ENCODE measurements at places on chromosomes 4 and X.
A peak's percentile ranks its signal among the peaks of the same experiment; 100 is the strongest.

GRCh38 chr4:111744847-111745246, 400.4 kb upstream of the FAM241A start:
- no peak for DNase-seq

GRCh38 chrX:4043951-4044350, 330.5 kb upstream of the PRKX start:
- DNase-seq: no peak

- DNase-seq: no peak
Observed at GRCh38 chrX:150119323-150119722, 181.0 kb upstream of the EOLA2 start.

DNA sequence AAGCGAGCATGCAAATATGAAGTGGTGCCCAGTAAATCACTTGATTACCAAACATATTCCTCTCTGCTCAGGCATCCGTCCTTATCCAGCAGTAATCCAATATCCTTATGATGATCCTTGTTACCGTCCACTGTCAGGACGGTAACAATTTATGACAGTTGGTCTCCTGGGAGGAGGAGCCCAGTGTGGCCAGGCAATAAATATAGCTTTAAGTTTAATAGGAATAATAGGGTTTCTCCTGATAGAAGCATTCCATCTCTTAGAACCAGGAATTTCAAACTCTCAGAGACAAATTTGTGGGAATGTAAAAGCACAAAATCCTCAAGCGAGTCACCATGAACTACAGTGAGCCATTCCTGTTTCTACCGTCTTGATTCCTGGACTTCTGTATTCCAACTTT, 171.2 kb upstream of the IL15 start:
- no peak for DNase-seq

DNA sequence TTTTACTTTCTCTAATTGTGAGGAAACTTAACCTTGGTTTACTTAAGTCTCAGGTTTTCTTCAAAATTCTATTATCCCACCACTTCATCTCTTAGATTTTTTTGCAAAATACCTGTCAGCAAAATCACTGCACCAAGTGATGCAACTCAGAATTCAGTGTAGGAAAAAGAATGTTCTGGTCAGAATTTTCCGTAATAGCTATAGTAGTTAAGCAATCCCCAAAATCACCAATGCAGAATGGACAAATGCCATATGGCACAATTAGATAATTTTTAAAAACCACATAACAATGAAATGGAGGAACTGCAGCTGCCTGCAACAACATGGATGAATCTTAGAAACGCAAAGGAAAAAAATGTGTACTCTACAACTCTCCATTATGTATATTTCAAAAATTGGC, 373.1 kb downstream of the NAF1 start:
- no peak for DNase-seq

DNA sequence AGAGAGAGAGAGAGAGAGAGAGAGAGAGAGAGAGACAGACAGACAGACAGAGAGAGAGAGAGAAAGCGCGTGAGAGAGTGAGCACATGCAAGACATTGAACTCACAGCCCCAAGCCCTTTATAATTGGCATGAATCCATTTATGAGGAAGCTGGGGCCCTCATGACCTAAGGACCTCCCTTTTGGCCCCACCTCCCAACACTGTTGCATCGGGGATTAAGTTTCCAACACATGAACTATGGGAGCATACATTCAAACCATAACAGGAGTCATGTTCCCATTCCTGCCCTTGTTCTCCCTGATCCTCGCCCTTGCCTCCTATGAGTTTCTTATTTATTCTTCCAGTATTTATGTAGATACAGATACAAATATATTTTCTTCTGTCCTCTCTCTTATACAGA, 269.8 kb upstream of the ARX start:
- no peak for DNase-seq

- DNase-seq: peak; percentile 60
Observed at GRCh38 chr4:67721770-67722597, 21.0 kb upstream of the UBA6 start.

DNA sequence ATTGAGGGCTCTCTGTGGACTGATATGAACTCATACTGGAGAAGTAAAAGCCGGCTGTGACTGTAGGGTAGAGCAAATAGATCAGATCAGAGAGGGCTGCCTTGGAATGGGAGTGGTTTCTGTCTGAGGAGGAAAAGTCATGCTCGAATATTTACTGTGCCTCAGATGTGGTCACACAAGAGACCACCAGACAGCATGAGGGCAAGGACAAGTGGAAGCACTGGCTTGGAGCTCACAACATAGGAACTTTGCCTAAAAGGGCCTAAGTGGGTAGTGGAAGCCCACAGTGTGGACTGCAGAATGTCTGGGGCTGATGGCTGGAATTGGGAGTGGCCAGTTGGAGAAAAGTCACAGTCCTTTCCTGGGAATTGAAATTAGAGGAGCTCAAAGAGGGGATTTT, 19.8 kb downstream of the GLRB start:
- no peak for DNase-seq

GRCh38 chrX:151396042-151396824, 773 bp upstream of the VMA21 start:
- peak; percentile 80 for DNase-seq

- DNase-seq: peak; percentile 52
Observed at GRCh38 chr4:1767770-1768366, 25.2 kb upstream of the FGFR3 start.

GRCh38 chrX:153307276-153308178, 14.0 kb downstream of the PNMA6F start:
- DNase-seq: no peak

GRCh38 chr4:128366212-128366611, 78.6 kb upstream of the PGRMC2 start:
- no peak for DNase-seq

DNA sequence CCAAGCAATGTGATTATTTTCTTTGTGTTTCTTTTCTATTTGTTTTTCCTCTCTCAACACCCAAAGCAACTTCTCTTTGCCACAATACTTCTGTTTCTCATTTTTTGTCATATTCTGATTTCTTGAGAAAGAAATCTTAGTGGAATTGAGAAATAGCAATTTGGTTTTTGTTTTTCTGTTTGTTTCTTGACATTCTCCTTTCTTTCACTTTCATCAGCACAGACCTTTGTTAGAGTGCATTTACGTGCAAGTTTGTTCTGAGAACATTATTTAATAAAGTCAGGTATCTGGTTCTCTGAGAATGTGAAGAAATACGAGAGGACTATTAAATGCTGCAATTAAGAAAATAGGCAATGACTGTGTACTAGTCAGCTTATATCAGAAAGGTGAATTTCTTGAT, 608.1 kb upstream of the AADAT start:
- no peak for DNase-seq

GRCh38 chr4:155762334-155762733, 3.5 kb downstream of the GUCY1B1 start:
- DNase-seq: no peak

GRCh38 chr4:174521800-174522182, 497 bp downstream of the HPGD start:
- no peak for DNase-seq

DNA sequence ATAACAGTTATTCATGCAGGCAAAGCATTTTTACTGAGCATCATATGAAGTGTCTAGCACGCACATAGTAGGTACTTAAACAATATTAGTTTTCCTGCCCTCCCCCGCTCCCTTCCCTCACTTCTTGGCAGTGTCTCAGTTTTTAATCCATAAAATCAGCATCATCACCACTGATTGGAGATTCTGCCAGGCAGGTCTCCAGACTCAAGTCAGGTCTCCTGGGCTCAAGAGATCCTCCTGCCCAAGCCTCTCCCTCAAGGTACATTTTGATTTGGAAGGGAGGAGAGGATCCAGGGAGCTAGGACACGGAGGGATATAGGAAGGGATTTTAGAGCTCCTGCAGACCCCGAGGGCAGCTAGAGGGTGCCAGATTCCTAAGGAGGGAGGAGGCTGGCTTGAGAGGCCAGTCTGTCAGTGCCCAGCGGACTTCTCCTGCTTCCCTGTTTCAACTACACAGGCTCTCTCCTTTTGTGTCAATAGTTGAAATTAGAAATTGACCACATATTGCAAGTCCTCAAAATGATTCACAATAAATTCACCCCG, 4.4 kb upstream of the FAT1 start:
- DNase-seq: peak; percentile 50

- DNase-seq: no peak
Observed at GRCh38 chr4:2363056-2363721, 55.3 kb downstream of the ZFYVE28 start.

DNA sequence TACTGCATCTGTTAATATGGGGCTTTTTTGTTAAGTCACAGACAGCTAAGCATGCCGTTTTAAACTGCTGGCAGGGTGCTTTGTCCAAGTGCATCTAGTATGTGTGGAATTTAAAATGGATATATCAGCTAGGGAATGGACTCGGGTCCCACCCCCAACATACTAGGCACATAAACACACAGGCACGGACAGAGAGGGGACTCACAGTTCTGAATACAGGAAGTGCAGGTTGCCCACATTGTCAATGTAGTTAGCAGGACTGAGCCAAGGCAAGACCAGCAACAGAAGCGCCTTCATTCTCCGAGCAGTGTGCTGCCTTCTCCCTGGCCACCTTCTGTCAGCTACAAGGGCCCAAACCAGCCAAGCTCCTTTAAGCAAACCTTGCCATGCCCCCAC, 33.6 kb downstream of the LNX1 start:
- no peak for DNase-seq

GRCh38 chr4:38279650-38280322, 319.6 kb downstream of the PTTG2 start:
- DNase-seq: no peak

DNA sequence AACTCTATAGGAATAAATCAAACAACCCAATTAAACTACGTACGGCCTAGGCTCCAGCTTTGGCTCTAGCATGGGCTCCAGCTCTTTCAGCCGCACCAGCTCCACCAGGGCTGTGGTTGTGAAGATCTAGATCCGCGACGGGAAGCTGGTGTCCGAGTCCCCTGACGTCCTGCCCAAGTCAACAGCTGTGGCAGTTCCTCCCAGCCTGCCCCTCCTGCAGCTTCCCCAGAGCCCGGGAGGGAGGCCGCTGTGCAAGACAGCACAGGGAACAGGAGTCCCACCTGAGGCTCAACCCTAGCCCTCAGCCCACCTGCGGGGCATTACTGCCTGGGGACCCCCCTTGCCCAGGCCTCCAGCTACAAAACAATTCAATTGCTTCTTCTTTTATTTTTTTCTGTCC, 2680.3 kb downstream of the PCDH7 start:
- no peak for DNase-seq

All from mesenchymal stem cell (in vitro differentiated cells and primary cell).